ENCODE measurements at places on chromosomes 2 and 18. TPM values are rescaled to one million over a fixed set of nuclear protein-coding genes. Genes with fewer than 3 reads are reported as not detected.

Gene RAB6C
- under 0.01 TPM for total RNA-seq

Gene RNF144A
- 0.56 TPM for total RNA-seq

Gene REG3G
- not detected for total RNA-seq

Gene SERPINB2
- 0.38 TPM for total RNA-seq

Data from regular cardiac myocyte (primary cell).